Mesangial cell (primary cell): ENCODE measurements at places on chromosomes 3 and 15. TPM values are rescaled to one million over a fixed set of nuclear protein-coding genes. Genes with fewer than 3 reads are reported as not detected.

The RAB43 gene
- 21.0 and 28.6 TPM in 2 replicates for total RNA-seq

The ALDH1L1 gene
- 0.25 and 0.49 TPM in 2 replicates for total RNA-seq

The TEX264 gene
- total RNA-seq = 70.7 and 101 TPM in 2 replicates

The LARP6 gene
- total RNA-seq = 33.3 and 42.5 TPM in 2 replicates

The CTDSPL gene
- total RNA-seq = 20.2 and 20.4 TPM in 2 replicates

The CPA3 gene
- not detected in 2 replicates for total RNA-seq

The MME gene
- total RNA-seq = 4.4 and 9.0 TPM in 2 replicates

The UROC1 gene
- total RNA-seq = not detected in 2 replicates

The MUC4 gene
- total RNA-seq = 0.25 TPM in 1 of 2 replicates, not detected in the other

The CRTAP gene
- total RNA-seq = 217 and 421 TPM in 2 replicates

The SH2D7 gene
- not detected in 2 replicates for total RNA-seq

The FBXO22 gene
- total RNA-seq = 30.8 and 41.1 TPM in 2 replicates

The DNAH12 gene
- under 0.01 TPM in 1 of 2 replicates, not detected in the other for total RNA-seq

The NBEAL2 gene
- total RNA-seq = 23.3 and 30.3 TPM in 2 replicates

The LYSMD4 gene
- 8.5 and 8.6 TPM in 2 replicates for total RNA-seq

The SOX2 gene
- total RNA-seq = not detected in 2 replicates

The ELL3 gene
- 1.8 and 3.0 TPM in 2 replicates for total RNA-seq

The SPTSSB gene
- not detected in 2 replicates for total RNA-seq

The ZNF774 gene
- 0.33 and 1.5 TPM in 2 replicates for total RNA-seq

The TTLL13 gene
- total RNA-seq = under 0.01 TPM in 1 of 2 replicates, not detected in the other

The CFAP100 gene
- total RNA-seq = not detected in 2 replicates

The ZNF660 gene
- 1.1 and 1.6 TPM in 2 replicates for total RNA-seq

The KIF23 gene
- 4.4 and 75.6 TPM in 2 replicates for total RNA-seq

The XRN1 gene
- total RNA-seq = 9.1 and 11.0 TPM in 2 replicates

The IQCF2 gene
- not detected in 2 replicates for total RNA-seq

The ASB14 gene
- not detected in 2 replicates for total RNA-seq

The ATP2C1 gene
- total RNA-seq = 50.3 and 54.6 TPM in 2 replicates

The RARB gene
- total RNA-seq = 2.8 and 10.1 TPM in 2 replicates
